NCI-H1105 treated with DMSO at 0.1 percent for 48 hours (cell line): ENCODE measurements at places on chromosomes 12 and 14.

GRCh38 chr14:67784244-67784823, 32.1 kb downstream of the ZFYVE26 start:
- DNase-seq = no peak

GRCh38 chr14:88868558-88869159, 44.2 kb downstream of the TTC8 start:
- DNase-seq = peak; percentile 81

DNA sequence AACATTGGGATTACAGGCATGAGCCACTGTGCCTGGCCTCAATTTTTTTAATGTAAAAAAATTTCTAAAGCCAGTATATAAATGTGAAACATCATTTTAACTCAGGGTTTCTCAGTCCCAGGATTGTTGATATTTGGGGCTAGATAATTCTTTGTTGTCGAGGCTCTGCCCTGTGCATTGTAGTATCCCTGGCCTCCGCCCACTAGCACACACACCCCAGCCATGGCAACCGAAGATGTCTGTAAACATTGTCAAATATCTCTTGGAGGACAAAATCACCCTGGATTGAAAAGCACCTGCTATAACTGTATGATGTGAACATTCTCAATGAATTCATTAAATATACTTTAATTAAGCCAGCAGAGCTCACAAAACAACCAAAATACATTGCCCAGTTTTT, 8.4 kb upstream of the CIT start:
- DNase-seq = no peak

DNA sequence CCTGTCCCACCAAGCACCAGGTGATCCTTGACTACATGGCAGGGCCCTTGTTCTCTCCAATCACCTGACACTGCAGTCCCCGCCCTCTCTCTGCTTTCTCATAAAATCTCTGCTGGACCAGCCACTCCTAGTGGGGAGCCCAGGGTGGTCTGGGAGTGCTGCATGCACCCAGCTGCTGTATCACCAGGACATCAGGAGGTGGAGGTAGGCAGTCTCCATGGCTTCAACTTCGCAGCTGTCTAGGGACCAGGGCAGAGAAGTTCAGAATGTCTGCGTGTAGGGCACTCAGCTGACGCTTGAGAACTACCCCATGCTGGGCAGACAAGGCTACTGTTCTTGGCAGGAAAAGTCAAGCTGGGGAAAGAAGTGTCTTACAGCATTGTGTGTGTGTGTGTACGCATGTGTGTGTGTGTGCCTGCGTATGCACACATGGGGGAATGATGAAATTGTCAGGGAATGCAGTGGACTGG, 2.6 kb downstream of the WSCD2 start:
- no peak for DNase-seq

DNA sequence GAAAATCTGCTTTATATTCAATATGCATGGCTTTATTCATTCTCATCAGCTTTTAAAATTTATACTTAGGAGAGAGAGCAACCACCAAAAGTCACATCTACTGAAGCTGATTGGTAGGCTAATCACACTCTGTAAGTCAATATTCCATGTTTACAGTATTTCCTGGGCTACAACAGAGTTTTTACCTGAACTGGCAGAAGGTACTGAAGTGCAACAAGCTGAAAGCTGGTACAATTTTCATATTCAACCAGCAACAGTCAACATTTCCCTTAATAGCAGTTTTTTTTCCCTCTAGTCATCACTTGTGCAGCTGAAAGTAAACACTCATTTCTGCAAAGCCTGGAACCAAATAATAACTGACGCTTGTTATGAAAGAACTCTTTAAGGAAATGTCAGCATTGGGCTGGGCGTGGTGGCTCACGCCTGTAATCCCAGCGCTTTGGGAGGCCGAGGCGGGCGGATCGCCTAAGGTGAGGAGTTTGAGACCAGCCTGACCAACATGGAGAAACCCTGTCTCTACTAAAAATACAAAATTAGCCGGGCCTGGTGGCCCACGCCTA, 12.9 kb downstream of the BRAP start:
- DNase-seq = no peak

DNA sequence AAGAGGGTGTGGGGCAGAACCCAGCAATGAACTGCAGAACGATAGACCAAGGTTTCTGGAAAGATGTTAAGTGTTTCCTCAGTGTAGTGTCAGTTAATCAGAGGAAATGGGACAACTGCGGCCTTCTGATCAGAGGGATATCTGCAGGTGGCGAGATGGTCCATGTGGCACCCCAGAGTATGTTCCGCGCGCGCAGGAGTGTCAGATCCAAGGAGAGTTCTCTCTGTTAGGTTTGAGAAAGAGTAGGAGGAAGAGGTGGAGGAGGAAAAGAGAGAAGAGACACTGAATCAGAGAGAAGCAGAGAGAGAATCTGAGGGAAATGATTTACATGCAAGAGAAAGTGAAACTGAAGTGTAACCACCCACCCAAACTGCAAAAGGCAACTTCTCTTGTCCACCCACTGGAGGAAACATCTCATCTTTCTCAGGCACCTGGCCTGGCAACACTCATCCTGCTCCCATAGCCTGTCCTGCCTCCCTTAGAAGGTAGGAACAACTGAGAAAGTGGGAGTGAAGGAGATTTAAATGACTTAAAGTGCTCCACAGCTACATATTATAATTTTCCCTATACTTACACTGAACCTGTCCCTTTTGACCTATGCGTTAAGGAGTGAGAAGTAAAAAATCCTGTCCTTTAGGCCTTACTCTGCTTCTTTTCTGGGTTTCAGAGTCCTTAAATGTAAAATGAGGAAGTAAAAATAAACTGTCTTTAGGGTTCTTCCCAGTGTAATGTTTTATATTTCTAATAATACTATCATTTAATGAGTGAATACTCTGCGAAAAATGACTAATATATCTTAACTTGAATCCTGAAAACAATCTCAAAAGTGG, 6.8 kb upstream of the TESPA1 start:
- no peak for DNase-seq

- DNase-seq = no peak
Observed at GRCh38 chr12:61574339-61574738, 685.9 kb upstream of the USP15 start.

GRCh38 chr14:106813477-106813823, 1287.1 kb downstream of the TMEM121 start:
- no peak for DNase-seq
